HL-60 (cell line): ENCODE measurements at places on chromosomes 13 and 19.

DNA sequence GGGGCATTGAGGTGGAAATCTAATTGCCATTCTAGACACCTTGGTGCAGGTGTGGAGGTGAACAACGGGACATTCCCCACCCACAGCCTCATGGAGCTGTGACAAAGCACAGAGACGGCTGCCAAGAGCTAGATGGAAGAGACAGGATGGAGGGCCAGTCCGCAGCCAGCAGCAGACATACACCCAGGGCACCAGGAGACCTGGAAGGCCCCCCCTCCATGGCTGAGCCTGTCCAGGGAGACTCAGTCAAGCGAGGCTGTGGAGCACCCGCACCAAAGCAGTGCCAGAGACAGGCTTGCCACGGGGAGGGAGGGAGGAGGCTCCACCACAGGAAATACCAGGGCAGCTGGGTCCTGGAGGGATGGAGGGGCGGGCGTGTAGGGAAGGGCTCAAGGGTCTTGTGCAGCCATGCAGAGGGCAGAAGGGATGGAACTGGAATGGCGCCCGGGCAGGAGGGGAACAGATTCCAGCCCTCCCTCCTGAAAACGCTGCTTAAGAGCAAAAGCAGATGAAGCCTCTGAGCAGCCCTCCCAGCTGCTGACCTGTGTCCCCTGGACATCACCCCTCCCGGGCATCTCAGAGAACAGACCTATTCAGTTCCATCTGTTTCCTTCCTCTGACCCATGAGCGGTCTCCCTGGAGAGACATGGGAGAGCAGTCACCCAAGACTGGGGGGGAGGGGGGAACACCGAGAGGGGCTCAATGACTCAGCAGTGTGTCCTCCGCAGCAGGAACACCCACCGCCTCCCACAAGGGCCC lies 14.4 kb downstream of the EPS15L1 start:
- DNase-seq = no peak

GRCh38 chr13:20106742-20107141 lies 54.1 kb downstream of the GJA3 start:
- no peak for DNase-seq

GRCh38 chr19:34888091-34888490 lies 38.6 kb upstream of the ZNF30 start:
- no peak for DNase-seq

GRCh38 chr19:35852029-35852780 lies at the start of gene NPHS1:
NPHS1 (minus strand) TSS chr19:35852504; CDS start chr19:35851837, 667 bp downstream.
- DNase-seq = no peak

DNA sequence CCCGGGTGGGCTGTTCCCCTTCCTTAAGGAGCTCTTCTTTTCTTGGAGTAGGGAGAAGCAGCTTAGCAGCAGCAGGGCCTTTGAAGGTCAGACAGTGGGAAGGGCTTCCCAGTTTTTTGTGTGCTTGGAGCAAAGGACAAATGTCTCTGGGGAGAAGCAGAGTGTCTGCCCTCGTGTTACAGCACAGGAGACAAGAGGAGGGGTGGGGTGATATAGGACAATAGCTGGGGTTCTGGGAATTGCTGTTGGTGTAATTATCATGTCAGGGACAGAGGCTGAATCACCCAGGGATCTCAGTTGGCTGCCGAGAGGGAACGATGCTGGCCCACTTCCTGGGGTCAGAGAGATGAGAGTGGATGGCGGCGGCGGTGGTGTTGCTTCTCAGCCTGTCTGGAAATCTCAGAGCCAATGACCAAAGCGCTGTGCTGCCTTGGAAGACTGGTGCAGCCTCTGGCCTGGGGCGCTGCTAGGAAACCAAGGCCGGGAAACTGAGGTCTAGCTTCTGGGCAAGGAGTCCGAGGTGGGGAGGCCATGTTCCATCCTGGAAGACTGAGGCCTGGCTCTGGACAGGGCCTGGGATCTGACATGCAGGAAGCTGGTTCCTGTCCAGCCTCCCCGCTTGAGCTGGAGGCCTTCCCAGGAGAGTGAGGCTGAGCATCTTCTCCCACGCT lies 1.2 kb downstream of the INAFM1 start:
- no peak for DNase-seq

DNA sequence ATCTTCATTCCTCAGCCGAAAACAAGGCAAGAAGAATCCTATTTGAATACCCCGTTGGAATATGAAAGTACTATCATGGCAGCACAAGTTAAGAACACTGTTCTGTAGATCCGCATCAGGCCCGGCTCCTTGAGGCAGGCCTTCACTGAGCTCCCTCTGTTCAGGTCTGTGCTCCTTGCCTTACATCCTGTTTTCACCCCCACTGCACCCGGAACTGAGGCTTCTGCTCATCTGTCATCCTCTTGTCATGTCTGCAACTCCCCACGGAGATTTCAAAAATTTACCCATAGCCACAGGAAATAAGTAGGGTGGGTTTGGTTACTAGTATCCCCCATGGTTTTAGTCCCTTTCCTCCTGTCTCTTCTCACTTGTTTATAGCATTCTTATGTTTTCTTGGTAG lies 861.9 kb downstream of the GPC5 start:
- no peak for DNase-seq

DNA sequence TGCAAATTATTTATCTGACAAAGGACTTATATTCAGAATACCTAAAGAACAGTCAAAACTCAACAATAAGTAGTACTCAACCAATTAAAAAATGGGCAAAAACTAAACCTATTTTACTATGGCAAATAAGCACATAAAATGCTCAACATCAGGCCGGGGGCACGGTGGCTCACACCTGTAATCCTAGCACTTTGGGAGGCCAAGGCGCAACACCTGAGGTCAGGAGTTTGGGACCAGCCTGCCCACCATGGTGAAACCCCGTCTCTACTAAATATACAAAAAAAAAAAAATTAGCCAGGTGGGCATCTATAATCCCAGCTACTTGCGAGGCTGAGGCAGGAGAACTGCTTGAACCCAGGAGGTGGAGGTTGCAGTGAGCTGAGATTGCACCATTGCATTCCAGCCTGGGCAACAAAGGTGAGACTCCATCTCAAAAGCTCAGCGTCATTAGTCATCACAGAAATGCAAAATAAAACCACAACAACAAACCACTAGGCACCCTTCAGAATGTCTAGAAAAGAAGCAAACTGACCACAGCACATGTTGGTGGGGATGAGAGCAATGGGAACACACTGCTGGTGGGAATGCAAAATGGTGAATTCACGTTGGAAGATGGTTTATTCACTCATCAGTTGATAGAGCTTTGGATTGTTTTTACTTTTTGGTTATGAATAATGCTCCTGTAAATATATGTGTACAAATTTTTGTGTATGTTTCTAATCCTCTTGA lies 180.6 kb upstream of the SOX1 start:
- no peak for DNase-seq

GRCh38 chr13:83024955-83025594 lies 857.2 kb downstream of the SLITRK1 start:
- DNase-seq = no peak

DNA sequence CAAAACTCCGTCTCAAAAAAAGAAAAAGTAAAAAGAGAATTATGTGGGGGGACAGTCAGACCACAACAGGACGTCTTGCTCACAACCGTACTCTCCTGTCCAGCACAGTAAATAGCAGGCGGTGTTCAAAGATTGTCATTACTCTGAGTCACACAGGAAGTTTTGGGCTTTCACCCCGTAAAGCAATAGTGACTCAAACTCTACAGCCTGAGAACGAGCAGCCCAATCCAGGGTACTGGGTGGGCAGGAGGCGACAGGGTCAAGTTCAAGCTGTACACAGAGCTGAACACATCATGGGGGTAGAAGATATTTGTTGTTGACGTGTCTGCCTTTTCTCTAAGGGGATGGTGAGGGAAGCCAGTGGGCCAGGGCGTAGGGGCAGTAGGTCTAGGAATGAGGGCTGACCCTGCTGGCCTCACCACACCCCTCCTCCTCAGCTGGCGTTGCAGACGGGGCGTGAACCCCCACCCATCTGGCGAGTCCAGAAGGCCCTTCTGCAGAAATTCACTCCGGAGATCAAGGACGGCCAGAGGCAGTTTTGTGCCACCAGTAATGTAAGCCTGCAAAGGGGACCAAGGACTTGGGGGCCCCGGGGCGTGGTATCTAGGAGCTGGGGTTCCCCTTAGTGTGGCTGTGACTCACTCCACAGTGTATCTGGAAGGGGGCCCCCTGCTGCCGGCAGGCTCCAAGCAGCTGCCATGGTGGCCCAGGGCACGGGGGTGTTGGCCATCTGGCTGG lies 23.3 kb downstream of the PRR12 start:
- no peak for DNase-seq

DNA sequence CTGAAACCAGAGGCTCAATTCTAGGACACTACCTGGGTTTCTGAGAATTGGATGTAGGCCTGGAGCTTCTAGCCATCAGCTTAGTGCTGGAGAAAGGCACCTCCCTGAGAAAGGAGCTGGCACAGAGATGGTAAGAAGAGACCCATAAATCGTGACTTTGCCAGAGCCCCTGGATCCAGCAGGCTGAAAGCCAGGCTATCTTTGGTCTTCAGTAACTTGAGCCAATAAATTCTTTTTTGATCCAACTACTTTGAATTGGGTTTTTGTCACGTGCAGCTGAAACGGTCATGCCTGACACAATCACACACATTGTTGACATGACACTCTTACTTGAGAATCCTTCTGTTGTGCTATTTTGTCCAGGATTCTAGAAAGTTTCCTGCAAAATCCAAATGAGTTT lies 103.4 kb downstream of the LHFPL6 start:
- DNase-seq = no peak

GRCh38 chr19:28631961-28632360 lies 581.0 kb downstream of the UQCRFS1 start:
- no peak for DNase-seq

GRCh38 chr19:5996623-5997320 lies 18.8 kb upstream of the RANBP3 start:
- DNase-seq = no peak

DNA sequence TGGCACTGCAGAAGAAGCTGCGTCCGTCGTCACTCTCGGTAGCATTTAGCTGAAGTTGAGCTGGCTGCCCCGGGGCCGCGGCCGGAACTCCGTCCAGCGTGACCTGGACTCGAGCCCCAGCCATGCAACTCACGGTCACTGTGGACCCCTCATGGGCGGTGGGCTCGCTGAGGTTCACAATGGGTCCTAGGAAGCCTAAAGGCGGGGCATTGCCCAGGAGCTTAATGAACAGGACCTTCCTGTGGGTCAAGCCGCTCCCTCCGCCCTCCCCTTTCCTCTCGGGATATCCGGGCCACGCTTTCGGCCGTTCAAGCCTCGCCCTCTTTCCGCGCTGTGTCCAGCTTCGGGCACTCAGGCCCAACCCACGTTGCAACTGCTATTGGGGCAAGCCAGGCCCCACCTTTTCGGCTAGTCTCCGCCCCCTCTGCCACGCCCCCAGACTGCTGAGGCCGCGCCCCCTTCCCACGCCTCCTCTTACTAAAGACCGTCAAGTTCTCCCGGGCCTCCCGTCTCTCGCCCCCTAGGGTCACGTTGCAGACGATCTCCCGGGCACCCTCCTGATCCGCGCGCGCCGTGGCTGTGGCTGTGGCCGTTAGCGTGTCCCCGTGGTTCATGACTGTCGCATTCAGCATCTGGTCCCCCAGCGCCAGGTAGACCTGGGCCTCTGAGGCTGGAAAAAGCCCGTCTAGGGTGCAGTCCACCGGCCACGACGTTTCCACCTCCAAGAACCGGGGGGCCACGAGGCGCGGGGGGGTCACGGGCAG lies 1.4 kb upstream of the RAVER1 start:
- DNase-seq = no peak

DNA sequence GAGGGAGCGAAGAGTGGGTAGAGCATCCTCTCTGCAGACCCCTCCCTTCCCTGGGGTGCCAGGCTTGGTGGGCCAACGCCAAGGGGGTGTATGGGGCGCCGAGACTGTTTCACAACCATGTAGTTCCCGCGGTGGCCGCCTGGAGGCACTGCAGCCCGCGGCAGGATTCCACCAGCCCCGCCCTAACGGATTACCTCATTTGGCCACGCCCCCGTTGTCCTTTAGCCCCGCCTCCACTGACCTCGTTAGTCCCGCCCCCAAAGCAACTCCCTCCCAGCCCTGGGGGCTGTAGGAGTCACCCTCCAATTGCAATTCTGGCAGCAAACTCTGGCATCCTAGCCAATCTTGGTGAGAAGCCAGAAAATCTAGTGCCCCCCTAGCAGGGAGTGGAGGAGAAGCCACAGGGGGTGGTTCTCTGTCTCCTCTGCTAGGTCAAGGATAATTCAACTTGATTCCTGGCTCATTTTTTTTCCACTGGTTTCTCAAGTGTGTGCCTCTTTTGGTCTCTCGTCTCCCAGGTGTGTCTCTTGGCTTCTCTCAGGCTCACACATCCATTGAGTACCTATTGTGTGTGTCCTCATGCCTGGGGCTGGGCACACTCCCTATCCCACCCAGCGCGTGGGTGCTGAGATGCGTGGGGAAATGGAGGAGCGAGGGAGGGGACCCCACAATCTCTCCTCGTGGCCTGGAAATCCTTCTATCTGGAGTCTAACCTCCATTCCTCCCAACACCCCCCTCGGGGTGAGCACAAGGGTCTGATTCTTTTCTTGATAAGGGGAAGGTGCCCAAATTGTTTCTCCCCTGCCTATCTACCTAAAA lies 2.0 kb downstream of the OLFM2 start:
- DNase-seq = no peak

DNA sequence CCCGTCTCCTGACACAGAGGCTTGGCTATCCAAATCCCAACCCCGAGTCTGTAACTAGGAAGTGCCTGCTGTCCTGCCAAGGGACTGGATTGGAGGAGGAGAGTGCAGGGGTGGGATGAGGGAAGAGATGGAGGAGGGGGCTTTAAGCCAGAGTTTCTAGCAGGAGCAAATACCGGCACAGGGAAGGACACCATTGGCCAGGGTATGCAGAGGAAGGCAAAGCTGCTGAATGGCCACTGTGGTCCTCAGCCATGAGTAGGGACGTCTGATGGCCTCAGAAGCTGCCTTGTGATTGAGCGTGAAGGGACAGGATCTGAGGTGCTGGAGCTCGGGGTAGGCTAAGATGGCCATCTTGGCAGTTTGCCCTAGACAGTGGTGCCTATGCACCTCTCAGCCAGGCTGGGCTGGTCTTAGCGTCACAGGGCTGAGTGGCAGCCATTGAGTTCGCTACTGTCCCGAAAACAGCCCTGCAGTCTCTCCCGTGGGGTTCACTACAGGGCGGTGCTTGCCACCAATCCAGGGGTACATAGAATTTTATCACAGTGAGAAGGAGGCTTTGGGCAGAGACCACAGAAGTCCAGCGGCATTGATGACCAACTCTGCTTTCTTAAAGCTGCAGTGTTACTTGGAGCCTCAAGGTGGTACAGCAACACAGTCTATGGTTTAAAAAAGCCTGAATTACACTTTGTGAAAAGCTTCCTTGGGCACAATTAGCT lies 61.8 kb downstream of the AKAP11 start:
- DNase-seq = no peak

DNA sequence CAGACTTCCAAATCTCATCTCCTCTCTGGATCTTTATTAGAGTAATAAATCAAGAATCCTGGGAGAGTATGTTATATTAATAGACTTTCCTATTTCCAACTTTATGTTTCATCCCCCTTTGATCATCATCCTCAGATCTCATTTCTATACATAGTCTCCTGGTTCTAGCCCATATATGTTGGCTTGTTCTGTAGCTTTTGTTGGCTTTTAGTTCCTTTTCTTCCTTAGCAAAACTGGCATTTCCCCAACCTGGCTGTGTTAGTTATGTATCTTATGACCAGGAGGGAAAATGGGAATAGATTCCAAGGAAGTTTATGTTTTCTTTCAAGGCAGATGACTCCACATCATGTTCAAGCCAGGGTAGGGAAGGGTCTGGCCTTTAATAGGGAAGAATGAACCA lies 2464.5 kb downstream of the PCDH9 start:
- DNase-seq = no peak

- DNase-seq = no peak
Measured at GRCh38 chr13:26742691-26743358, 17.8 kb downstream of the GPR12 start.

- no peak for DNase-seq
Measured at GRCh38 chr19:15577184-15577771, 37.7 kb upstream of the CYP4F8 start.
